ENCODE measurements at places on chromosomes 13 and 19.

- no peak for DNase-seq
Observed at GRCh38 chr13:109713681-109714080, 72.7 kb downstream of the IRS2 start.

GRCh38 chr19:1245494-1246264 lies 2.7 kb upstream of the MIDN start:
- DNase-seq: no peak

- no peak for DNase-seq
Observed at GRCh38 chr19:1806184-1807029, 5.7 kb downstream of the ATP8B3 start.

DNA sequence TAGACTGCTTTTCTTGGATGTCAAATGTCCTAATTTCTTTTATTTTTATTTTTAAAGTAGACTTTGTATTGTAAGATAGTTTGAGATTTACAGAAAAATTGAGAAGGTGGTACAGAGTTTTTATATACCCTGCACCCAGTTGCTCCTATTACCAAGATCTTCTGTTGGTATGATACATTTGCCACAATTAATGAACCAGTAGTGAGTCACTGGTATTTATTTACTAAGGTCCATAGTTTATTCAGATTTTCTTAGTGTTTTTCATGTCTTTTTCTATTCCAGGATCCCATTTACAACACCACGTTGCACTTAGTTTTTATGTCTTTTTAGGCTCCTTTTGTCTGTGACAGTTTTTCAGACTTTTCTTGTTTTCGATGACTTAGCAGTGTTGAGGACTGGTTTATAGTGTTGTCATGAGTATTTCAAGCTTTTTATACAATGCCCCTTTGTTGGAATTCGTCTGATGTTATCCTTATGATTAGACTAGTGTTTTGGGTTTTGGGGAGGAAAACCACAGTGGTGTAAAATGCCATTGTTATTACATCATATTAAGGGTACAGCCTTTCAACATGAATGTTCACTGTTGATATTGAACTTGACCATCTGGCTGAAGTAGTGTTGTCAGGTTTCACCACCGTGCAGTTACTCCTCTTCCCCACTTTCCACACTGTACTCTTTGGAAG lies 35.9 kb downstream of the COG3 start:
- peak; percentile 90 for DNase-seq

DNA sequence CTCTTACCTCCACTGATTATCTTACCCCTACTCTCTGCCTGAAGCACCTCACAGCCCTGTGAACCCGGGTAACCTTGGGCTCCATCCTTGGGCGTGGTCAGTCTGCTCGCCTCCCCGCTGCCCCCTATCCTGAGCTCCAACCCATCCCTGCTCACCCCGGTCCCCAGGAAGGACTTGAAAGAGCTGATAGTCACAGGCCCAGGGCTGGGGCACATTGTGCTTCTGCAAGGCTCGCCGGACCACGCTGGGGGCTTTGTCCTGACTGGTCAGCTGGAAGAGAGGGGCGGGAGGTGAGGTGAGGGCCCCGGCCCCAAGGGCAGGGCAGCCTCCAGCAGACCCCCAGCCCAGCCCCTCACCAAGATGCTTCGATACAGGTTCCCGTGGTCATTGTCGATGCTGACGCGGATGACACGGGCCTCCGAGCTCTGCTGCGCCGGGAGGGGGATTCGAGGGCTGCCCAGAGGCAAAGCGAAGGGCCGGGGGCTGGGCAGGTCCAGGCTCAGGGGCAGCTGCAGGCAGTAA lies 13.0 kb upstream of the EPOR start:
- DNase-seq: no peak

- no peak for DNase-seq
Observed at GRCh38 chr19:10899151-10899653, 27.8 kb downstream of the CARM1 start.

All from H4 (cell line).